ENCODE measurements at places on chromosomes 3 and 15. TPM values are rescaled to one million over a fixed set of nuclear protein-coding genes. Genes with fewer than 3 reads are reported as not detected.

DNA sequence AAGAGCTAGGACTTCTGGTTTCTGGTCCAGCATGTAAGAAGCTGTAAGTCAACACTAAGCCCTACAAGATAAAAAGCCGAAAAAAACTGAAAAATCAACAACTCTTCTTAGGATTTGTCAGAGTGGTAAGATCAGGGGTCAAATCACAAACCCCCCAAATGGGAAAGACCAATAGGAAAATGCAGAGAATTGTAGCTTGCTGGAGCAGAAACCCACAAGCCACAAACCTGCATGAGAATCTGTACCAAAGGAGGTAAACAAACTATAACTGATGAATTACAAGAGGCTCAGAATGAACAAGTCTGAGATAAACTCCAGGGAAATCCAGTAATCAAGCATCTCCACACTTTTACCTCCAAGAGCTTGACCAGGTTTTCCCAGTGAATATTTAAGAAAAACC is 36.0 kb downstream of the RFX7 start:
- DNase-seq, result no peak

GRCh38 chr15:50605462-50605861 is 59.0 kb upstream of the USP50 start:
- no peak for DNase-seq

DNA sequence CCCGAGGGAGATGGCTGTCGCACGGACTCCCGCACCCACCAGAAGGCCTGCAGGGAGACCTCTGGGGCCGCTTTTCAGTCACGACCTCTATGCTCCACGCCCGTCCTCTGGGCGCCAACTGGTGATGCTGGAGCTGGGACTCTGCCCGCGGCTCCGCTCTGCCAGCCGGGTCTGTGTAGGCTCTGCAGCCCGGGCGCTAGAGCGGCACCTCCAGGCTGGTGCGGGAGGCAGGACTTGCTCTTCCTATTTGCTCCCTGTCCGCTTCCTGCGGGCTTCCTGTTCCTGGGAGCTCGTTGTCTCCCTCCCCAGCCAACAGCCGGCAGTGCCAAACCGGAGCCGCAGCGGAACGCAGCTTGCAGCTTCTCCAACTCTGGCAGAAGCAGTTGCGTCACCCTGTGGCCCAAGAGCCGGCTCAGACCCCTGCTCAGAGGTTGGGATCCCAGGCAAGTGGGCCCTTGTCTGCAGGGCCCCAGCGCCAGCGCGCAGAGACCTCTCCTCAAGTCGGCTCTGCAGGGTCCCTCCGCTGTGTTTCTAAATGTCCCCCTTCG is 285.9 kb downstream of the XXYLT1 start:
- peak; percentile 83 for DNase-seq

- DNase-seq, result no peak
These were observed 1.1 kb downstream of the EIF4E3 start for GRCh38 chr3:71724171-71724453.

DNA sequence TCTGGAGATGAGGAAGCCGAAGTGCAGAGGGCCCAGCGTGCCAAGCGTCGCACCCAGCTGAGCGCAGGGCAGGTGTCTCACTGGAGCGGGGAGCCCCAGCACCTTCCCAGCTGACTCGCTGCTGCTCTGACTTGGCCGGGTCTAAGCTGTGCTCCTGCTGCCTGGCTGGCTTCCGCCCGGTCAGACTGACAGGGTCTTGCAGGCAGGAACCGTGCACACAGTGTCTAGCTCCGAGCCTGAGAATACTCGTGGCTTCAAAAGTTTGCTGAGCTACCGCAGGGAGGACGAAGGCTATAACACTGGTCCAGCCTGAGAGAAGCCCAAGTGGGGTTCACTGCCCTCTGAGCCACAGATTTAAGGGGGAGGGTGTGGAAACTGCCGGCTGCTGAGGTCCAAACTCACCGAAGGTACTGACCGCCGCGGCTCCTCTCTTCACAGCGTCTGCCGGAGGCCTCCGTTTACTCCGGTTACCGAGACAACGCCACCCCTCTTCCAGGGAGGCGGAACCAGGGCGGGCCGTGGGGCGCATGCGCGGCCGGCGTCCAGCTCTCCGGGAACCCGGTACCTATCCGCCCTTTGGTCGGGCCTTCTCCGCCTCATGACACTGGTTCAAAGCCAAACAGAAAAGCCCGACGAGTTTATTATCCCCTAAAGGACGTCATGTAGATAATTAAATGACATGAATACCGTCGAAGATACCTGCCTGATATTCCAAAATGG is at the start of gene CFAP44:
TSS of gene CFAP44 (minus strand) at position 443 of the 720 bp plus-strand sequence. CDS start 7,829 bp downstream, outside the sequence.
- DNase-seq, result peak; percentile 82

ACKR2 gene
- 0.89 TPM for total RNA-seq

DNA sequence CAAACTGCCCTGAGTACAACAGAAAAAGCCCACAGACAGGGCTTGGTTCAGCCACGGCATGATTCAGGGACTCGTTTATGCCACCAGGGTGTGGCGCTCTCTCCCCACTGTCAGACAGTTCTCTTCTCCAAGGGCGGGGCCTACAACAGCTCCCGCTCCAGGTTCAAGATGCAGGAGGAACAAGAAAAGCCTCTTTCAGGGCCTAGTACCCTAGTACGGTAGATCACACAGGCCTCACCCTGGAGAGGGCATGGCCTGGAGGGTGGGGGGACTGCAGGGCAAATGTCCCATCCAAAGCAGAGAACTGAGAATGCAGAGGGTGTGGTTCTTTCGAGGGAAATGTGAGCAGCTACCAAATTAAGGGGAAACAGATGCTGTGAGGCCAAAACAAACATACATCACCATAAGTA is 12.0 kb downstream of the MESD start:
- DNase-seq, result no peak

DNA sequence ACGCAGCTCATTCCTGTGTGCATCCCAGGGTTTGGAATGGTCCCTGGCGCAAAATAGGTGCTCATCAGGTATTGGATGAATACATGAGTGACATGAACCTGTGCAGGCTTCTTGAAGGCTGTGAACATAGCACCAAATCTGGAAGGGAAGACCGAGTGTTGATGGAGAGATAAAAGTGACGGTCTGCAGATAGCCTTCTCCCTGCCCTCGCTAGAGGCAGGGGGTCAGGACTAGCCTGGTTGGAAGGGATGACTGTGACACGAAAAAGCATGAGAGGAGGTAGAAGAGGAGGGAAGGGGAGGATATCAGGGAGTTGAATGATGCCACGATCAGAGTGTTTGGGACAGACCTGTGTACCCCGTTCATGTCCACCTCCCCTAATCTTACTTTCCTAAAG is 267.1 kb downstream of the XXYLT1 start:
- no peak for DNase-seq

DNA sequence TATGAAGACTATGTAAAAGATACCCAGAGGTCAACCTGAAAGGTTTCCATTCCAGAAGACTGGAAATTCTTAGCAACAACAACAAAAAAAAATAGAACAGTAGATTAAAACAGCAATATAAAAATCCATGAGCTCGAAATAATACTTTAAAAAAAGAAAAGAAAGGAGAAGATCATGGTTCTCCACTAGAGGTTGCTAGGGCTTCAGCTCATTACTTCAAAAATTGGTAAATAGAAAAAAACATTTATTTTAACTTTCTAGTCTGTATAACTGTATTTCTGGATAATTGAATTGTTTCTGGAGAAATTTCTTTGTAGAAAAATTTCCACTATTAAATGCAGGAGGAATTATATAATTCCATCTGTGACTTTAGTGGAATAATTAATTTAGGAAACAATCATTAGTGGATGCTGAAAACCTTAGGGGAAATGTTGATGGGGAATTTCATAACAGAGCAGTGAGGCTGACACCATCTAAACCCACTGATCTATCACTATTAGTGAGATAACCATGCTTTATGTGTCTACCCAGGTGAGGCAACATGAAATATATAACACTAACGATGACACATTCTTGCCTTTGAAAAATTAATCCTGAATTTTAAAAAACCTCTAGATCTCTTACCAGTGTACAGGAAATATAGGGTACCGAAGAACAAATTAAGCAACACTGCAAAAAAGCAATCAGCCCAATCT is 62.5 kb upstream of the SNRK start:
- no peak for DNase-seq

PLIN1 gene
- total RNA-seq, result 17.6 TPM

POC1A gene
- 1.7 TPM for total RNA-seq

GRCh38 chr3:108393128-108393900 is 97.0 kb downstream of the HHLA2 start:
- no peak for DNase-seq

DNA sequence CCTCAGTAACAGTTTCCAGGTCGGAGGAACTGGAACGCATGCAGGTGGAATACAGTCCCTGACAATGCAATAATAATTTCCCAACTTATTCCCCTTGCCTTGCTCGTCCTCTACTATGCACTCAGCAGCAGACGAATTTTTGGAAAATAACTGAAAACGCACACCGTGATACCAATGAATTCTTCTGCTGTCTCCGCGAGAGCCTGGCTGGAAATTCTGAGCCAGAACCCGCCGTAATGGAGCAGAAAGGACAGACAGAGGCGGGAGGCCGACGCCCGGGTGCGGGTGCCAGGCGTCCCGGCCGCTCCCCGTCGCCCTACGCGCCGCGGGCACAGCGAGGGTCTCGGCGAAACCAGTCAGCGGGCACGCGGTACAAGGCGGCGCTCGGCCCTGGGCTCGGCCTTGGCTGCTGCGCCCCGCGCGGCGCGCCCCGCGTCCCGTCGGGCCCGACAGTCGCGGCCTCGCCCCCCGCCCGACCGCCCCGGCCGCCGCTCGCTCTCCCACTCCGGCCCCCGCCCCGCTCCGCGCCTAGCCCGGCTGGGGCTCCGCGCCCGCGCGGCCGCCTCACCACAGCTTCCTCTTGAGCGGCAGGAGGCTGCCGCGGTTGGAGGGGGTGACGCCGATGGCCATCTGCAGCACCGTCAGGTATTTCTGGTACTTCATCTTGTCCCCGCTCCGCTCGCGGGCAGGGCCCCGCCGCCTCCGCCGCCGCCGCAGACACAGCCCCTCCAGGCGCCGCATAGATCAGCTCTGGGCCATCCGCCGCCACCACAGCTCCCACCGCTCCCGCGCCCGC is 114.5 kb upstream of the GOLGA8J start:
- peak; percentile 37 for DNase-seq

DNA sequence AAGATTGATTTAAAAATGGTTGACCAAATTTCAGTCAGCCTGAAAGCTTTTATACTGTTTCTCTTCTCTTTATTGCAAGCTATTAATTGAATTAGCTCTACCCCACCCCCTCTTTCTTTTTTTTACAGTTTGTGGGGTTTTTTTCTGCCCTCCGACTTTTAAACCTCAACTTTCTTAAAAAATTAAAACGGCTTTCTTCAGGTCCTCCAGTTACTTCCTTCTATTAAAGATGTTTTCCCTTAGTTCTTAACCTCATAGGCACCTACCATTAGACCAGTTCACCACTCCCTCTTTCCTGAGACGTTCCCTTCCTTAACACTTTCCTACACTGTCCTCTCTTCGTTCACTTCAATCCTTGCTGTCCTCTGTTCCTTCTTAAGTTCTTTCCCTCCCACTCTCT is 52.4 kb downstream of the ATP8B4 start:
- no peak for DNase-seq

GRCh38 chr15:78024519-78024870 is 53.0 kb downstream of the TBC1D2B start:
- no peak for DNase-seq

DNA sequence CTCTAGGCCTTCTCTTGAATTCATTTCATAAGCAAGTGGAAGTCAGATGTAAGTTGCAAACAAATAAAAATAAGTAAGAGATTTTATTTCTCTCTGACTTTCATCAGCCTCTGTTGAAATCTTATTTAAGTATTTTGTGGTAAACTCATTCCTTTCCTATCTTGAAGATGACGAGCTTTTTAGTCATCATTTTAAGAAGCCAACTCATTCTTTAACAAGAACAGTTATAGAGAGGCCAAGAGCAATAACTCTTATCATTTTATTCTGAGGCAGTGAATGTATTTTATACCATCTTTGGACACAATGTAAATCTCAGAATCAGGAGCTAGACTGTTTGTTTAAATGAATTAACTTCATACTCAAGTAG is 147.5 kb upstream of the MBNL1 start:
- DNase-seq, result no peak

DNA sequence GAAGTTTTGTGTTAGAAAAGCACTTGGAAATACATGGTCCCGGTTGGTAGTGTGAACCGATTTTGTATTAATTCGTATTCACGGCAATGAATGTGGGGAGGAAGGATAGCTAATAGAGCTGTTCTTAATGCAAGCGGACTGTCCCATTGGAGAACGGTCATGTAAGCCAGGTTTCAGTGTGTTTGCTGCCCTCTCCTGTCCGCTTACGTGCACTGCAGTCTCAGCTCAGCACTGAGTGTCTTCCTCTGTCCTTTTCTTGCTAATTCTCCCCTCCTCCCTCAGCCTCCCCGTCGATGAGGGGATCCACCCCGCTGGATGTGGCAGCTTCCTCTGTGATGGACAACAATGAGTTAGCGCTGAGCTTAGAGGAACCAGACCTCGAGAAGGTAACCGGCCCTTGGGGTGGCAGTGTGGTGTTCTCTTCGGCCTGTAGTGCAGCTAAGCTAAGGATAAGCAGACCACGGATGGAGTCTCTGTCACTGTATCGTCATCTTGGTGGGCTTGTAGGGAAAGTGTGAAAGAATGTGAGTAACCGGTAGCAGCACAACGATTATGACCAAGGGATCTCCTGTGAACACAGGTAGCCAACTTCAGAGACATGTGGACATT is 267.5 kb upstream of the CHRM5 start:
- DNase-seq, result no peak

DNA sequence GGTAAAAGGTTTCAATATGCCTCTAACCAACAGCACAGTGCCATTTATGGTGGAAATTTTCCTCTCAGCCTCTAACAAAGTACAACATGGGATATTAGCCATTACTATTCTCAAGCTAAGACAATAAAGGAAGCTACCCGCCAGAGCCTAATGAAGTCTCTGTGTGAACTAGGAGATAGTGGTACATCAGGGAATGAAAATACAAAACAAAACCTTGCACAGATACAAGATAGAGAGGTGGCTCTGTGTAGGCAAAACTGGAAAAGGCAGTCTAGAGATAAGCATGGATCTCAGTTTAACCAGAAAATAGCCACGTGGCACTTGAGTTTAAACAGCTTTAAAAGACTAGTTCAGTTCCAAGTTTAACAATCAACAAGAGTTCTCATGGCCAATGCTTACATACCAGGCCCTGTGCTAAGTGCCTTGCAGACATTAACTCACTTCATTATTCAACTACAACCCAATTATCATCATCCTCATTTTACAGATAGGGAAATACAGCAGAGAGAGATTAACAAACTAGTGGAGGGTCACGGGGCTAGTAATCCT is 279.3 kb downstream of the IGSF11 start:
- no peak for DNase-seq

GRCh38 chr3:13687517-13687943 is 138.6 kb downstream of the FBLN2 start:
- DNase-seq, result no peak

Data from Right ventricle myocardium inferior (tissue), 1 donor.